Kidney epithelial cell (primary cell): ENCODE measurements at places on chromosomes 2 and 18. TPM values are rescaled to one million over a fixed set of nuclear protein-coding genes. Genes with fewer than 3 reads are reported as not detected.

Gene RAD51AP2
- total RNA-seq, result 0.04 and 0.14 TPM in 2 replicates

Gene KCNF1
- total RNA-seq, result 3.1 TPM in 2 replicates

Gene SUMO1
- 79.1 and 89.9 TPM in 2 replicates for total RNA-seq

Gene CGREF1
- 1.8 and 2.5 TPM in 2 replicates for total RNA-seq

Gene VWA3B
- total RNA-seq, result not detected in 2 replicates

Gene TMEM178A
- 1.7 and 2.8 TPM in 2 replicates for total RNA-seq

Gene HSBP1L1
- total RNA-seq, result 26.4 and 29.3 TPM in 2 replicates

Gene ILKAP
- 26.5 and 29.5 TPM in 2 replicates for total RNA-seq

Gene TM4SF20
- not detected in 2 replicates for total RNA-seq

Gene USP34
- total RNA-seq, result 84.9 and 90.0 TPM in 2 replicates

Gene SERPINB10
- total RNA-seq, result not detected in 2 replicates

Gene TMEM17
- 4.4 and 4.9 TPM in 2 replicates for total RNA-seq

Gene FAM237A
- not detected in 2 replicates for total RNA-seq

Gene EVA1A
- 112 and 144 TPM in 2 replicates for total RNA-seq

Gene MAPK4
- total RNA-seq, result 3.1 and 6.0 TPM in 2 replicates

Gene PSD4
- total RNA-seq, result 12.1 and 13.9 TPM in 2 replicates

Gene PAX8
- total RNA-seq, result 118 and 142 TPM in 2 replicates

Gene RGPD4
- not detected in 2 replicates for total RNA-seq

Gene CENPA
- 2.4 and 4.9 TPM in 2 replicates for total RNA-seq

Gene TBR1
- total RNA-seq, result 0.08 TPM in 1 of 2 replicates, not detected in the other

Gene NCK2
- total RNA-seq, result 82.9 and 83.7 TPM in 2 replicates

Gene ODC1
- 354 and 394 TPM in 2 replicates for total RNA-seq

Gene CD28
- total RNA-seq, result not detected in 2 replicates

Gene UGT1A6
- total RNA-seq, result 0.13 and 0.27 TPM in 2 replicates

Gene FKBP7
- 17.5 and 24.6 TPM in 2 replicates for total RNA-seq

Gene UGT1A10
- total RNA-seq, result not detected in 2 replicates

Gene LIMS4
- total RNA-seq, result 4.5 and 4.9 TPM in 2 replicates

Gene AQP12B
- total RNA-seq, result not detected in 2 replicates

Gene POTEC
- total RNA-seq, result not detected in 2 replicates

Gene FAM124B
- not detected in 2 replicates for total RNA-seq

Gene IGFBP2
- total RNA-seq, result 298 and 307 TPM in 2 replicates

Gene POTEJ
- not detected in 2 replicates for total RNA-seq

Gene GALNT13
- total RNA-seq, result 0.46 and 0.75 TPM in 2 replicates

Gene GRP
- total RNA-seq, result not detected in 2 replicates

Gene MAP2
- 53.3 and 58.1 TPM in 2 replicates for total RNA-seq

Gene MBD1
- total RNA-seq, result 72.2 and 91.9 TPM in 2 replicates

Gene CYP1B1
- 2.5 and 8.1 TPM in 2 replicates for total RNA-seq

Gene EMILIN1
- total RNA-seq, result 7.4 and 9.5 TPM in 2 replicates
